ENCODE measurements at places on chromosomes 16 and 17. TPM values are rescaled to one million over a fixed set of nuclear protein-coding genes. Genes with fewer than 3 reads are reported as not detected.

Gene HSD17B1
- 1.1 TPM for total RNA-seq

DNA sequence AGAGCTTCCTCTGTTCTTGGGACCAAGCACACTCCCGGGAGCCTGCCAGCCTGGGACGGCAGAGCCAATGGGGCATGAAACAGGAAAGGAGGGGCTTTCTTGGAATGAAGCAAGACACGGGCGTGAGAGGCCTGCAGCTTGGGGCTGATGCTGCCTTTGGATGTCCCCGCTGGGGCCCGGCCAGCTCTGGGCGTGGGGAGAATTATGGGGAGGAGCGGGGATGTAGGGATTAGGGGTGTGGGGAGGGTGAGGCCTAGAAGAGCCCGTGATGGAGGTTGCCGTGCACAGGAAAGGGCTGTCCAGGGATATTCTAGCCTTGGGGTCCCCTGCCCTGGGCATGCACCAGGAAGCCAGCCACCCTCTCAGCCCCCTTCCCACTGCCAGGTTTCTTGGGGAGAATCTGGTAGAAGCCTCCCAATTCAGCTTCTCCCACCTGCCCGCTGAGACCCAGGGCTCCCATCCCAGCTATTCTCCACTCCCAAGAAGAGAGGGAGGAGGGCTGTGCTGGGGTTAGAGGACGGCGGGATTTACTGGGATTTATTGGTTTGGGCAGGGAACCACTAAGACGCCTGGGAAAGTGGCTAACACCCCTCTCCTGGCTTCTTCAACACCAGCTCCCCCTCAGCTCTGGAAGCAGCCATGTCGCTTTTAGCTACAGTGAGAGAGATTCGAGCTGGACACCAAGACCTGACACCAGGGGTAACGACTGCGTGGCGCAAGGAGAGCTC is 20.0 kb upstream of the NXPH3 start:
- DNase-seq, result no peak

DNA sequence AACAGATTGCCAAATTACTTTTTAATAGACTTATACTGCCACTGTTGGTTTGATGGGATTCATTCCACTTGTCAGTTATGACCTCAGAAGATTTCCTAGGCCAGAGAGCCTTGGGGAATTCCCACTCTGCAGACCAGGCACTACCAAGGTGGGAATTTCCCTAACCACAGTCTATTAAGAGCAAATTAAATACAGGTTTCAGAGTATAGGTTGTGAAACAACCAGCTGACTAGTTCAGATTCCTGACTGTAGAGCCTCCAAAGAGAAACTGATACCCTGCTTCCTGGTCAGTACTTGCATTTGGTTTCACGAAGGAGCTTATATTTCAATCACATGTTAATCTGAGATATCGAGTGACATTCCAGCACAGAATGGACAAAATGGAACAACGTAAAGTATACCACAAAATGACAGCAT is 186.5 kb downstream of the STX8 start:
- DNase-seq, result no peak

GRCh38 chr17:4304417-4305027 is 40.7 kb upstream of the ANKFY1 start:
- DNase-seq, result no peak

Gene EZH1
- total RNA-seq, result 8.9 TPM

All from right lobe of liver (tissue), 6 donors.